BJ (cell line): ENCODE measurements at places on chromosomes 4 and X. TPM values are rescaled to one million over a fixed set of nuclear protein-coding genes. Genes with fewer than 3 reads are reported as not detected.

DNA sequence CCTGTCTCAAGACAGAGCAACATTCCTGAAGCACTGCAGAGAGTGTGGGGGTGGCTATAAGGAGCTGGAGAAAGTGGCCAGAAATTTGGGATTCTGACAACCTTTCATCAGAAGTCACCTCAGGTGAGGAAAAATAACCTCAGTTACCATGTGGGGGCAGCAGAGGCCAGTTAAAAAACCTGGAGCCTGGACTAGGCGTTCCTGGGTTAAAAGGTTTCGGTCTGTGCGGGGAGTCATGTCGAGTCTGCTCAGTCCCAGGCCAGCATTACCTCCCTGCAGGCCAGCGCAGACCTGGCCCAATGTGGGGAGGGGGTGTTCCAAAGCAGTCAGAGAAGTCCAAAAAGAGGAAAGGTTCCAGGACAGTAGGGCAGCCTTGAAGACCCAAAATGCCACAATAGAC lies 10.9 kb upstream of the NALF2 start:
- no peak for DNase-seq

- DNase-seq: no peak
Measured at GRCh38 chrX:137428221-137428661, 137.7 kb upstream of the ZIC3 start.

DNA sequence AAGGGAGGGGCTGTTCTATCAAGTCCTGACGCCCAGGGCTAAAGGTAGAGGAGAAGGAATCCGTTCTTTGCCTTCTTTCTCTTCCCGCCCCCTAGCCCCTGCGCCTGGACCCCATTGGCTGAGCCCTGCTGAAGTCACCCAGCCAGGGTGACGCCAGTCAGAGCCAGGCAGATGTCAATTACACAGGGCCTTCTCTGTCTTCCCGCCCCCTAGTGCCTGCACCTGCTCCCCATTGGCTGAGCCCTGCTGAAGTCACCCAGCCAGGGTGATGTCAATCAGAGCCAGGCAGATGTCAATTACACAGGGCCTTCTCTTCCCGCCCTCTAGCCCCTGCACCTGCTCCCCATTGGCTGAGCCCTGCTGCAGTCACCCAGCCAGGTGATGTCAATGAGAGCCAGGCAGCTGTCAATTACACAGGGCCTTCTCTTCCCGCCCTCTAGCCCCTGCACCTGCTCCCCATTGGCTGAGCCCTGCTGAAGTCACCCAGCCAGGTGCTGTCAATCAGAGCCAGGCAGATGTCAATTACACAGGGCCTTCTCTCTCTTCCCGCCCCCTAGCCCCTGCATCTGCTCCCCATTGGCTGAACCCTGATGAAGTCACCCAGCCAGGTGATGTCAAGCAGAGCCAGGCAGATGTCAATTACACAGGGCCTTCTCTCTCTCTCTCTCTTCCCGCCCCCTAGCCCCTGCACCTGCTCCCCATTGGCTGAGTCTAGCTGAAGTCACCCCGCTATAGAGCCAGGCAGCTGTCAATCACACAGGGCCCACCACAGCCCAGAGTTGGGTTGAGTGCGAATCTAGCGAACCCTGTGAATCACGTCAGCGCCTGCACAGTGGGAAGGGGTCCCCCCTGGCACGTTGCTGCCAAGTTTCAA lies 46.4 kb downstream of the ASMT start:
- no peak for DNase-seq

DNA sequence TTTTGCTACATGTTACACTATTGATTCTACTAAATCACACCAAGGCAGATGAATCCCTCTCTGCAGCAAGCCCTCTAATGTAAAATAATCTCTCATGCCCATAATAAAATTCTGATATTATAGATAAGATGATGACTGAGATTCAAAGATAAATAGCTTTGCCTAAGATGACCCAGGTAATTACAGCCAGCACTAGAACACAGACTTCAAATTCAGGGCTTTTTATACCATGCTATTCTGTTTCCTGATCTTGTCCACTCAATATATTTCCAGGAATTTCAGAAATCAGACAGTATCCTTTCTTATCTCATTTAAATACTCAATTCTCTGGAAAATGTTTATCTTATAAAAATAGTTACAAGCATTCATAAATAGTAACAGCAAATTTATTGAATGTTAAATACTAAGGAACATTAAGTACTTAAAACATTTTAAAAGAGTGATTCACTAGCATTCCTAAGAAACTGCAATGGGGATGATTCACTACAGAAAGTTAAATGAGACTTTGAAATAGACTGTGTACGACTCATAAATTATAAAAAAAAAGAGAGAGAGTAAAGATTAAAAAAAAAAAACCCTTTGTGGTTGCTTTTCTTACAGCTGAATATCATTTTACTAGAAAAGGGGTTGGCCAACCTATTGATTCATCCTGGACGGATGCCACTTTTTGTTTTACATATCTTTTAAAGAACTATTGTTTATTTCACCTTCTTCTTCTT lies 45.8 kb upstream of the IL21 start:
- DNase-seq: peak; percentile 96

GRCh38 chrX:24542756-24543155 lies 77.7 kb downstream of the PDK3 start:
- DNase-seq: no peak

DNA sequence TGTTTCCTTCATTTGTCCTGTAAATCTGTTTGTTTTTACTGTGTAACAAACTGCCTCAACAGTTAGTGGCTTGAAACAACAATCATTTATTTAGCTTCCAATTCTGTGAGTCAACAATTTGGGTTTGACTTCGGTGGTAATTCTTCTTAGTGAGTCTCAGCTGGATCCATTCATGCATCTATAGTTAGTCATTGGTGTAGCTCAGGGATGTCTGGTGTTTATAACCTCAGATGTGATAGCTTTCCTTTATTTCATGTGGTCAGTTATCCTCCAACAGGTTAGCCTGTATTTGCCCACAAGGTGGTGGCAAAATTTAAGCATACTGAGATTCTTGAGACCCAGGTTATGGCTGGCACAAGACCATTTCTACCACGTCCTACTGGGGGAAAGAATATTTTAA lies 1267.2 kb downstream of the RAPGEF2 start:
- DNase-seq: no peak

- no peak for DNase-seq
Measured at GRCh38 chrX:73268463-73268862, 53.8 kb upstream of the NAP1L2 start.

GRCh38 chr4:15293711-15294110 lies 134.1 kb upstream of the C1QTNF7 start:
- DNase-seq: no peak

- DNase-seq: no peak
Measured at GRCh38 chr4:32840461-32841189, 2120.5 kb downstream of the PCDH7 start.

DNA sequence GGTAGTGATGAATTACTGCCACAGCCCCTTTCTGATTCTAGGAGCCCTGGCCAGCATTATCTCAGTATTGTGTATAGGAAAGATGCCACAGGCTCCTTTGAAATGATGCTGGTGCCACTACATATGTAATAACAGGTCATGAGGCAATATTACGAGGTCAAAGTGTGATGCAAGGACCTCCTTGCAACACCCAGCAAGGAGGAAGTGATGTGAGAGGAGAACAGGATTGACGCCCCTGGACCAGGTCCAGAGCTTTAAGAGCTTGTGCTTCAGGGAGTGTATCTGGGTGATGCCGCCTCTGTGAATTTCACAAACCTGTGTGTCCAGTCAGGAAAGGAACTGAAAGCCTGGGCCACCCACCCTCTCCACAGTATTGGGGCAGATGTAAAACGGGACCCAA lies 261.8 kb downstream of the MID1IP1 start:
- DNase-seq: no peak

GRCh38 chr4:114027596-114027995 lies 48.1 kb upstream of the ARSJ start:
- no peak for DNase-seq

DNA sequence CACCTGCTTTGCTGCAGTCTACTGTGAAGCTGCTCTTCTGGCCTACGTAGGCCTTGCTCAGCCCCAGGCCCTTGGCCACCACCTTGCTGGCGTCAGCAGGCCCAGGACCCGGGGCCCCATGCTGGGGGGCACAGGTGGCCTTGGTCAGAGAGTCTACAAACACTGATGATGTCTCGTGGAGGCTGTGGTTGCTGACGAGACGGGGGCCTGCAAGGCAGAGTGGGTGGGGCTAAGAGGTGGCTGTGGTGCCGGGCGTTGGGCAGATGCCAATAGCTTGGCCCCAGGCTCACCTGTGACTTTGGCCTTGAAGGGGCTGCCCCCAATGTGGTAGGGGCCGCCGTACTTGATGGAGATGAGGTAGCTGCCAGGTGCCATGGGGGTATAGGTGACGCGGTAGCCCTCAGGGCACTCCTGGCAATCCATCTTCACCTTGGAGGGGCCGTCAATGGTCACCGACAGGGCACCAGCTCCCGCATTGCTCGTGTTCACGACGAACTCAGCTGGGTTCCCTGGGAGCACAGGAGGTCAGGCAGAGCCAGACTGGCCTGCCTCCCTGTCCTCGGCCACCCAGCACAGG lies 25.0 kb downstream of the FLNA start:
- DNase-seq: no peak

DNA sequence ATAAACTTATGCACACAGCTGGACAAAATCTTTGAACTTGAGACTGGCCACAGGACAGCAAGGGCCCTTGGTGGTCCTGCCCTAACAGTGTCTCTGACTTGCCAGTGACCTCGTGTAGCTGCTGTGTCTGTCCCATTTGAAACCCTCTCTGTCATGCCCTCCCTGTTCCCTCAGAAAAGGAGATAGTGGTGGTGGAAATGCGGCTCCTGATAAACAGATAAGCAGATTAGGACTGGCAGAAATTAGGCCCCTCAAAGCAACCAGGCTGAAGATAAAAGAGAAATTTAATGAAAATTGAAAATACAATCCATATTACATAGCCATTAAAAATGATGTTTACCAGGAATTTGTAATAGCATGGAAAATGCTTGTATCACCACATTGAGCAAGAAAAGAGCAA lies 136.6 kb upstream of the ATP6AP2 start:
- DNase-seq: no peak

GRCh38 chrX:96689991-96690390 lies 5.3 kb downstream of the DIAPH2 start:
- no peak for DNase-seq

DNA sequence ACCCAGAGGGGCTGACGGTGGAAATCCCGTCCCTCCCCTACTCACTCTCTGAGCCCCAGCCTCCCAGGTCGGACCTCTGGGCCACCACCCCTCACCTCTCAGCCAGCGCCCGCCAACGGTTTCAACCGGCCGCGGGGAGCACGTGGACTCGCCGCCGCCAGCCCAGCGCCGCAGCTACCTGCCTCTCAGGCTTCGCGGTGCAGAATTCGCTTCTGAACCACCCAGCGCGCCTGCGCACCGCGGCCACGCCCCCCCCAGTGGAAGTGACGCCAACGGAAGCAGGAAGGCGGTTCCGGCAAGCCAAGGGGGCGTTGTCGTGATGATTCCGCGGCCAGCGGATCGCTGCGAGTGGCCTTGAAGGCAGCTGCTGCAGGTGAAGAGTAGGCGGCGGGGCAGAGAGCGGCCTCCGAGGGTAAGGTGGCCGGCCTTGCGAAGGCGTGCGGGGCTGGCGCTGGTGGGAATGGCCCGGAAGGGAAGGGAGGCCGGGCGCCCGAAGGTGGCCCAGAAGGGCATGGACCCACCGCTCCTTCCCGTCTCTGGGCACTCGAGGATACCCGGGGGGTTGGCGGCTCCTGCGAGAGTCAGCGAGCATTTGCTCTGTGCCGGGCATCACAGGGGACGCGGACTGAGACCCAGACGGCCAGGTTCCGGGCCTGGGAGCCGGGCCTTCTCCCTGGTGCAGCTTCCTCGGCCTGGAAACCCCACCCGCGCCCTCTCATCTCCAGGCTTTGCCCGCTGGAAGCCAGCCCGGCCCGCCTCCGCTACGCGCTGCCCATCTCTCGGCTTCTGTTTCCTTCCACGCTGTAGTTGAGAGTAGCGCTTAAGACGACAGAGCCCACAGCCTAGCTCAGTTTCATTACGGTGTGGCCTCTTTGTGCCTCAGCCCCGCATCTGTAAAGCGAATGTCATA lies at the start of the genes LYAR and ZBTB49:
Gene LYAR, minus strand, starts transcription at position 214 of the 910 bp plus-strand sequence. CDS start 6,412 bp downstream, outside the sequence.
Gene ZBTB49, plus strand, starts transcription at position 311 of the 910 bp plus-strand sequence. CDS start 9,695 bp downstream, outside the sequence.
- peak; percentile 35 for DNase-seq

- no peak for DNase-seq
Measured at GRCh38 chrX:153727123-153727931, 2.7 kb downstream of the ABCD1 start.

DNA sequence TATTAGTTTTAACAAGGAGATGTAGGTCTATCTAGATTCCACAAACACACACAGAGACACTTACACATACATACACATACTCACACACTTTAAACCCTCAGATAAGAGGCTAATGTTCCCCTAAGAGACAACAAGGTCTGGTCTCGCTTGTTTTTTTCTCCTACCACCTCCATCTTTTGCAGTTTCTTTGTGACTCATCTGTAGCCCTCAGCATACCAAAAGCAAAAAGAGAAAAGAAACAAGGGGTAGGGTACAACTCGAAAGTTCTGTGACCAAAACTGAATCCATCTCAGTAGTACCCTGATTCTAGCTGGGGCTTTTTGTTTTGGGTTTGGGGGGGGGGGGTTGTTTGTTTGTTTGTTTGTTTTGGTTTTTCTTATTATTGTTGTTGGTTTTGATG lies 12.2 kb upstream of the EXOSC9 start:
- DNase-seq: no peak

- DNase-seq: no peak
Measured at GRCh38 chr4:3720466-3720865, 45.7 kb upstream of the ADRA2C start.

DNA sequence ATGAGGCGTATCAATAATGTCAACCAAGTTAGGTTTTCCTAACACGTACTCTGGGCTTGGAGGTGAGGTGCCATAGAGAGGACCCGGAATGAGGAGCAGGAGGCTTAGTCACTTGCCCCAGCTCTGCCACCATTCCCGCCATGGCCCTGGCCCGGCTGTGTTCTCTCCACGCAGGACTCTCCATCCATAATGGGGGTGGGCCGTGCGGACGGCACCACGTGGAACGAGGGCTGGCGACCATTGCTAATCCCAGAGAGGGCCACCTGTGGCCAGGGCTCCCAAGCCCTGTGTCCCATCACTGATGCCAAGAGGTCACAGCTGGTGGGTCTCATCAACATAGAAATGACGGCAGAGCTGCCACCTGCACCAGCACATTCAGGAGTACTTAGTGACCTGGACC lies 76.4 kb downstream of the JAKMIP1 start:
- no peak for DNase-seq

The FAAH2 gene
- polyA plus RNA-seq: not detected in 2 replicates

The SCFD2 gene
- polyA plus RNA-seq: 14.8 and 17.4 TPM in 2 replicates

The MAML3 gene
- polyA plus RNA-seq: 1.6 and 1.9 TPM in 2 replicates

The CLDN34 gene
- not detected in 2 replicates for polyA plus RNA-seq

The MAGEB1 gene
- polyA plus RNA-seq: not detected in 2 replicates

The S100G gene
- polyA plus RNA-seq: not detected in 2 replicates

The CSAG3 gene
- not detected in 2 replicates for polyA plus RNA-seq

The NXF2 gene
- polyA plus RNA-seq: not detected in 2 replicates

The SATL1 gene
- polyA plus RNA-seq: not detected in 2 replicates

The AREG gene
- 0.07 and 0.33 TPM in 2 replicates for polyA plus RNA-seq

The FAM184B gene
- 0.01 and 0.02 TPM in 2 replicates for polyA plus RNA-seq

The GRIA3 gene
- 27.7 and 34.7 TPM in 2 replicates for polyA plus RNA-seq

The CT45A2 gene
- polyA plus RNA-seq: not detected in 2 replicates
